ENCODE measurements at places on chromosomes 12 and 14. TPM values are rescaled to one million over a fixed set of nuclear protein-coding genes. Genes with fewer than 3 reads are reported as not detected.

ETFBKMT gene
- total RNA-seq = 1.6 TPM

TAS2R7 gene
- total RNA-seq = not detected

CLEC14A gene
- not detected for total RNA-seq

WDR89 gene
- total RNA-seq = 12.1 TPM

PAX9 gene
- total RNA-seq = not detected

SEC23A gene
- total RNA-seq = 42.5 TPM

NDUFA9 gene
- 74.1 TPM for total RNA-seq

CLEC2B gene
- 97.4 TPM for total RNA-seq

MANSC1 gene
- total RNA-seq = 0.56 TPM

AMIGO2 gene
- total RNA-seq = 15.4 TPM

DACT1 gene
- total RNA-seq = 18.5 TPM
